ENCODE measurements at places on chromosomes 13 and 19.

- peak; percentile 98 for DNase-seq
These were observed 1.4 kb upstream of the RAVER1 start for GRCh38 chr19:10334588-10335351.

GRCh38 chr19:35557539-35558399, 5.7 kb downstream of the ATP4A start:
- DNase-seq = peak; percentile 49

DNA sequence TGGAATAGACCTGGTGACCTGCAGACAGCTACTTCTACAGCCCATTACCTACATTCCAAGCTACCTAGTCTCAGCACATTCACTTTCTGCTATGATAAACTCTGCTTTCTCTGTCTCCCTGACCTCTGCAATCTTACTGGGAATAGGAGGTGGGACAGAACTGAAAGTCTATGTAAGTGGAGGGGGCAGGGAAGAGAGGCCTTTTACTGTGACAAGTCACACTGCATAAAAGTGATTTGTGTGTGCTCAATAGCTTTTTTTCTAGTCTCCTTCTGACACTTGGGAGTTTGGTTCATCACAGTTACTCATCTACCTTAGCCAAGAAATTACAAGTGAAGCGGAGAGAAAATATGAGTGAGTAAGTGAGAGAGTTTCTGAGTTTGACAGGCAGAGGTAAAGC, 322.4 kb downstream of the OLFM4 start:
- DNase-seq = no peak

DNA sequence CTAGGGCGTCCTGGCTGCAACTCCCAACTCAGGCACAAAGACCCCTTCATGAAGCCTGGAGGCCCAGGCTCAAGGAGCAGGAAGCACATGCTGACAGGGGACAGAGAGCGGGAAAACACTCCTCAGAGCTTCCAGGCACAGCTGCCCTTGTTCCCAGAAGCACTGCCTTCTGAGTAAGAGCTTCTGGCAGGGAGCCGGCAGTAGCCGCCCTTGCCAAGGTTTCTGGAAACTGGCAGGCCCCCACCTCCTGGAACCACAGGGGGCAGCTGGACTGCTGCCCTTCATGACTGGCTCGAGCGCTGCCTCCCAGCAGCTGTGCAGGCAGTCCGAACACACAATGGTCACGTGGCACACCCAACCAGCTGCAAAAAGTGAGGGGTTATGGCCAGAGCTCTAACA, 33.6 kb upstream of the EPHX3 start:
- peak; percentile 96 for DNase-seq

Data from EL (cell line).